NCI-H774 (cell line): ENCODE measurements at places on chromosomes 6 and 20.

DNA sequence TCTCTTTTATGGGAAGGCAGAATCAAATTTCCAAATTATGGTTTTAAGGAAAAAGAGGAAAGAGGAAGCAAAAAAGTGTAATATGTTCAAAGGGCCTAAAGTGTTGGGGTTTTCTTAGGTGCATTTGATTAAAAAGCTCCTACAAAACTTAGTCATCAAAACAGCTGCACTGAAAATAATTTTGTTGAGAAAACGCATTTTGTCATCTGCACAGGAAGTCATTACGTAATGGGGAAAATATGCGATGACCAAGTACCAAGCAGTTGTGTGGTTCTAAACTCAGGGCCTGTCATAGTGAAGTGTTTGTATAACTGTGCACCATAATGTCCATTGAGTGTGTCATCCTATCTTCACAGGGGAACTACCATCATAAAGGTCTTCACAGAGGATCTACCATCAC is 15.6 kb downstream of the HAO1 start:
- no peak for DNase-seq

DNA sequence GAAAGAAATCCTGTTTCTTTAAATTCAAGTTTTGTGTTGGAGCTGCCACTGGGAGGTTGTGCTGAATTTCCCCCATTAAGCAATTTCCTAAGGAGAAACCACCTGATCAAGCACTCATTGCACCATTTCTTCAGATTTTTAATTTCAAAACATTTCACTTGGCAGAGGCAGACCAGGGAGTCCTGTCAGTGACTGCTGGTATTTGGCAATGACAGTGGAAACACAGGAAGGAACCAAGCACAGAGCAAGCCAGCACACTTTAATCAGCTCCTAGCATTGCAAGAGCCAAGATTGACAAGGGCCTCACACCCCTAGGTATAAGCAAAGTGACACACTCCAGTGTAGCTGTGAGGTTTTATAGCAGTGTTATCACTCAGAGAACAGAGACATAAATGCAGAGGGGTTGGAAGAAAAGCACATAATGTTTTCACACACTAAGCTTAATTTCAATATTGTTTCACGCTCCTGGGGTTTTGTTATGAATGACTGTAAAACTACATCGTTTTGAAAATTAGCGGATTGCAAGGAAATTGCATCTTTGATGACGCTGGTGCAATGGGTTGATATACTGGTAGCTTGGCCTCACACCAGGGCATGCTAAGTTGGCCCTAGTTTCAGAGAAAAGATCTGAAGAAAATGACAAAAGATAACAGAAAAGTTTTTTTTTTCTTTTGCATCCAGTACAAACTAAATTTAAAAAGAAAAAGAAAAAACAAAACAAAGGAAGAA is 768.4 kb downstream of the TFAP2A start:
- no peak for DNase-seq

GRCh38 chr6:355373-356208 is 36.0 kb upstream of the IRF4 start:
- no peak for DNase-seq

GRCh38 chr6:166418691-166419143 is 36.0 kb upstream of the MPC1 start:
- DNase-seq: no peak

DNA sequence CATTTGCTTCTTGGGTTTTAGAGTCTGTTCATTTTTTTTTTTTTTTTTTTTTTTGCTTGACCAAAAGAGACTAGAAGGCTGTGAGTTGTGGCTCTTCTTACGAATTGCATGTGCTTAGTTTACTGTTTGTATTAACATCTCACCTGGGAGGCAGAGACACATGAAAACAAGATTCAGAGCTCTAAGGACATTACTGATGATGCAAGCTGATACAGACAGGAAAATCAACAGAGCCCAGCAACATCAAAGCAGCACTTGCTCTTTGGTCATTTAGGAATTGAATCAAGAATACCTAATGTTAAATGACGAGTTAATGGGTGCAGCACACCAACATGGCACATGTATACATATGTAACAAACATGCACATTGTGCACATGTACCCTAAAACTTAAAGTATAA is 55.7 kb upstream of the HS3ST5 start:
- no peak for DNase-seq

- DNase-seq: no peak
Observed at GRCh38 chr20:1660246-1660645, 2.7 kb upstream of the SIRPG start.

DNA sequence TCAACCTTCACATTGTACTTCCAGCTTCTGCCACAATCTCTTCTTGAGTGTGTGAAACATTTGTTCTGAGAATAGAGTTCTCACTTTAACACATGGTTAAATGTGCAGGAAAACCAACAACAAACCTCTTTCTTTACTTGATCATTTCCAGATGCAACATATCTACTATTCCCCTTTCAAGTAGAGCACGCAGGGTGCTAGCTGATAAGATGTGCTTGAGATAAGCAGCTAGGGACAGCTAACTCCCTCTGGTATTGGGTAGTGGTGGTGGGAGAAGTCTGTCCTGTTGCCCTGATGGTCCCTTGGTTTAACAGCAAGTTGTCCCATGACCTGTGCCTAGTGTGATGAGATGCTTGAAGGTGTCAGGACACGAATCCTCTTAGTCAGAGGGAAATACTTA is 15.4 kb upstream of the HMGCLL1 start:
- no peak for DNase-seq

GRCh38 chr20:2814076-2814475 is 711 bp upstream of the C20orf141 start:
- no peak for DNase-seq

DNA sequence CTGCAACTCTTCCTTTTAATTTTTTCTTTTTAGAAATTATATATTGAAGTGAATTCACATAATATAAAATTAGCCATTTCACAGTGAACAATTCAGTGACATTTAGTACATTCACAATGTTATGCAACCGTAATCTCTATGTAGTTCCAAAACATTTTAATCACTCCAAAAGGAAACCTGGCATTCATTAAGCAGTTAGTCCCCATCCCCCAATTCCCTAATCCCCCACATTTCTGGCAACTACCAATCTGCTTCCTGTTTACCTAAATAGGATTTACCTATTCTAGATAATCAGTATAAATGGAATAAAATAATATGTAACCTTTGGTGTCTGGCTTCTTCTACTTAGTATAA is 8.5 kb upstream of the DDX27 start:
- no peak for DNase-seq

- no peak for DNase-seq
Observed at GRCh38 chr20:40821429-40821828, 132.4 kb upstream of the MAFB start.

DNA sequence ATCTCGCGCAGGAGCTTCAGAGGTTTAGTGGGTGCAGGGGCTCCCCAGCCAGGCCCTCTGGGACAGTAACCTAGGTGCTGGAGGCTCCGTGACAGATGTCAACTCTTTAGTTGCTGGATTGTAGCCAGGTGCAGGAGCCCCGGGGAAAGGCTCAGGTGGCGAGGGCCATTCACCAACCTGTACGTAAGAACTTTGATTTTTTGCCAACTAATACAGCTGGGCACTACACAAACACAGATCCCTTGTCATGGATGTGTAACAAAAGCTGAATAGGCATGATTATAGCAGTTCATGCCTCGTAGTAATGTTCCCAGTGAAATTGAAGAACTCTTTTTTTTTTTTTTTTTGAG is 82.6 kb downstream of the CDC5L start:
- peak; percentile 92 for DNase-seq
